ENCODE measurements at places on chromosomes 5 and 9. TPM values are rescaled to one million over a fixed set of nuclear protein-coding genes. Genes with fewer than 3 reads are reported as not detected.
A peak's percentile ranks its signal among the peaks of the same experiment; 100 is the strongest.

DNA sequence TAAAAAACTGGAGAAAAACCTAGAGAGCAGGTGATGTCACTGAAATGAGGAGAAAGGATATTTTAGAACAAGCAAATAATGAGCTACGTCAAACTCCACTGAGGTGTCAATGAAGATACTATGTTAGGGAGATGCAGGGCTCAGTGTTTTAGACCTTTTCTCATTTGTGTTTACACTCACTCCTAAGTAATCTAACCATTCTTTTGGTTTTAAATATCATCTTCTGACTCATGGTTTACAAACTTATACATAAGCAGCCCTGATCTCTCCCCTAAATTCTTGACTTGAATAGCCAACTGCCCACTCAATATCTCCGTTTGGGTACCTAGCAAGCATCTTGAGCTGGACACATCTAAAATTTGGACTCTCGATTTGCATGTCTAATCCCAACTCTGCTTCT is 272.4 kb downstream of the MEF2C start:
- no peaks in the 10 kb centered on the region for H3K27me3 ChIP-seq
- no peak overlapping the region for H3K4me3 ChIP-seq
- no peaks in the 10 kb centered on the region for H3K36me3 ChIP-seq
- no peaks in the 10 kb centered on the region for H3K4me1 ChIP-seq

Gene FAM151B
- total RNA-seq: 9.2 TPM

Gene THBS4
- total RNA-seq: 6.0 TPM

Gene EGFLAM
- 0.36 TPM for total RNA-seq

Gene PDE6A
- 0.47 TPM for total RNA-seq

DNA sequence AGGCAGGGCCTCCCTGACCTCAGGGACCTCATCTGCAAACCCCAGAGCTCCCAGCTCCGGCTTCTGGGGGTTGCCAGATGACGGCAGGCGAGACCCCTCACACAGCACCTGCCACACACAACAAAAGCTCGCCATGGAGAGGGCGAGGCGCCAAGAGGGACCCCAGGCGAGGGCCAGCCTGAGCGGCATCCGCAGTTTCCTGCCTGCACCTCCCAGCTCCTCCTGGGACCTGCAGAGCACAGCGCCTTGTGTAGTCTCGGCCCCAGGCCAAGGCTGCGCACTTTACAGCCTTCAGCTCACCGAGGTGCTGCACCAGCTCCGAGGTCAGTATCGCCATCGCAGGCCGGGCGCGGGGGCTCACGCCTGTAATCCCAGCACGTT is 82.4 kb upstream of the ADAMTS2 start:
- no peaks in the 10 kb centered on the region for H3K27me3 ChIP-seq
- no peak overlapping the region for H3K4me3 ChIP-seq
- no peaks in the 10 kb centered on the region for H3K36me3 ChIP-seq

Gene NTNG2
- 0.26 TPM for total RNA-seq

DNA sequence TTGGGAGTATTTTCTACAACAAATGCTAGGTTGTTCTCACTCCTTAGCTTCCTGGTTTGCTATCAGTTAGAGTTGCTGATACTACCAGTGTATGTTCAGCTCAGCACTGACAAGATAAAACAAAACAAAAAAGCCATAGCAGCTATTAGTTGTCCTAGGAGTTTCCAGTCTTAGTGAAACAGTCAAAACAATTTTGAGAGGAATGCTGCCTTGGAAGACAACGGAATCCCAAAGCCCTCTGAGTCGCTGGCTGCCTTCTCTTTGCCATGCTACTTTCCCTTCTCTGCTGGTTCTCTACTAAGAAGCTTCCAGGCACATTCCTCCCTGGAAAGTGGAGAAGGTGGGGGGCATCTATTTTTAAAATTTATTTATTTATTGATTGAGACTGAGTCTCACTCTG is 5.4 kb upstream of the CREBRF start:
- H3K4me1 ChIP-seq: peaks cover 8% of the 10 kb centered on the region
- DNase-seq: no peak
- H3K4me3 ChIP-seq: no peak overlapping the region

GRCh38 chr5:172163346-172163745 is 24.7 kb downstream of the STK10 start:
- no peak overlapping the region for H3K4me3 ChIP-seq
- no peak overlapping the region for H3K27ac ChIP-seq
- DNase-seq: no peak
- peaks cover 23% of the 10 kb centered on the region for H3K4me1 ChIP-seq

Gene CKMT2
- not detected for total RNA-seq

DNA sequence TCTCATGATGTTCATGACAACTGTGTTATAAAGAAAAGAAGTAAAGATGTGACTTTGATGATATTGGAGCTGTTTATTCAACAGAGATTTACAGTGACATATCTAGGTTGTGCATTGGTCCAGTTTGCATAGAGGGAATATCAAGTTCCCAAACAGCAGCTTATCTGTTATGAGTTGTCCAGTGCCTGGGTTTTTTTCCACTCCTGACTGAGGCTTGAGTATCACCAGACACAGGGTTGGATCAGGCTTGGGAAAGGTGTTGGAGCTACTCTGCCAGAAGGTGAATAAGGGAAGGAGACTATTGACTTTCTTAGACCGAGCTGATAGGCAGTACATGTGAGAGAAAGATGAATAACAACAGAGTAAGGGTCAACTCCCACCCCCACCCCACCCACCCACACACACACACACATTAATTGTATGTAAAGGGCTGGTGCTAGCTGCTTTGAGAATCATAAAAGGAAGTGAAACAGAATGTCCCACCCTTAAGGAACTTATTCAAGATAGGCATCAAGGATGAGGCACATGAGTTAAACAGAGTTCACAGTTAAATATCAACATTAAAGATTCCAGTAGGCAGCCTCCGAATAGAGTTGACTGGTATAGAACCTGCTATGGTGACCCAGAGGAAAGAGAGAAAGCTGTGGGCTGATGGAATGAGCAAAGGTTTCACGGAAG is 33.0 kb upstream of the RASGRF2 start:
- no peak overlapping the region for H3K27ac ChIP-seq
- no peak overlapping the region for H3K4me3 ChIP-seq
- no peaks in the 10 kb centered on the region for H3K27me3 ChIP-seq

GRCh38 chr5:171421331-171422262 is 2.1 kb downstream of the FGF18 start:
- H3K27ac ChIP-seq: no peak overlapping the region
- no peaks in the 10 kb centered on the region for H3K4me1 ChIP-seq
- DNase-seq: no peak
- H3K27me3 ChIP-seq: no peaks in the 10 kb centered on the region

DNA sequence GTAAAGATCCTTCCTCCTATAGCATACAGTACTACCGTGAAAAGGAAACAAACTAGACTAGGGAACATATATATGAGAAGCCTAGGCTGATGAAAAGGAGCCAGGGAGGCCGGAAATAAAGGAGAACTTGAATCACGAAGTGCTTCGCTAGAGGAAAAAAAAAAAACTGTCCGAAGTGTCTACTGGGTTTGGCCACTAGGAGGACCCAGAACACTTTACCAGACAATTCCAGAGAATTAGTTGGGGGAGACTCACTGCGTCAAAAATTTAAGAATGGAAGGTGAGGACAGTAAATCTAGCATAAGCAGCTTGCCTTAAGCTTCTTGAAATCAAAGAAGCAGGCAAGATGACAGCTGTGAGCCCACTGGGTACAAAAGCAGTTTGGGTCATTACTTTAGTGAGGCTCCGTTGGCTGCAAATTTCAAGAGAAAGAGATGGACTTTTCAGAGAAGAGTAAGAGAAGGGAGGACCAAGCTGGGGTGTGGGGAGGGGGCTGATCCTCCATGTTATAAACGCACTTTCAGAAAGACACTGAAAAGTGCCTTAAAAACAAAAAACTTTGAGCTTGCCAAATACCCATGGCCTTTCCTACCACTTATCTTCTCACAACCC is 47.4 kb downstream of the P4HA2 start:
- H3K4me1 ChIP-seq: peaks cover 8% of the 10 kb centered on the region
- DNase-seq: peak; percentile 87
- no peak overlapping the region for H3K4me3 ChIP-seq
- no peaks in the 10 kb centered on the region for H3K36me3 ChIP-seq
- peak overlapping the region; percentile 7 for H3K27ac ChIP-seq

GRCh38 chr5:83857341-83857740 is 136.7 kb upstream of the HAPLN1 start:
- H3K4me1 ChIP-seq: peaks cover 13% of the 10 kb centered on the region
- H3K36me3 ChIP-seq: no peaks in the 10 kb centered on the region
- peak; percentile 13 for DNase-seq
- peak overlapping the region; percentile 41 for H3K27ac ChIP-seq

GRCh38 chr9:9004810-9005209 is 1205.2 kb upstream of the DMAC1 start:
- DNase-seq: no peak
- no peaks in the 10 kb centered on the region for H3K36me3 ChIP-seq
- no peak overlapping the region for H3K27ac ChIP-seq
- H3K4me1 ChIP-seq: no peaks in the 10 kb centered on the region
- H3K27me3 ChIP-seq: no peaks in the 10 kb centered on the region

DNA sequence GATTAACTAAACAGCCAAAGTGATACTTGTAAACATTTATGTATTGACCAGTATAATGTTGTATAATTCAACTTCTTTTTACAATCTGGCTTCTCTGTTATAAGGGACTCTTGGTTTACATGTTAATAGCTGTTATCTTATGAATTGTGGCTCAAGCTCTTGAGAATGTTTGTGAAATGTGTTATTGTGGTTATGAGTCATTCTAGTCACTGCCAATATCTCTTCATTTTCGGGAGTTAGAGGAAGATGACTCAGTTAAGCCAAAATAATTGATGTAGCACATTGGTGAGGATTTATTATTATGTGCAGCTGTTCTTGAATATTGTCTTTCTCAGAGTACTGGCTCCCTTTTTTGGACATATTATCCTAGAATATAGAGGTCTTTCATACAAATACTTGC is 655.2 kb upstream of the RIOK2 start:
- DNase-seq: peak; percentile 85
- H3K4me1 ChIP-seq: peaks cover 40% of the 10 kb centered on the region
- H3K4me3 ChIP-seq: no peak overlapping the region
- peak overlapping the region; percentile 83 for H3K27ac ChIP-seq
- H3K36me3 ChIP-seq: no peaks in the 10 kb centered on the region

DNA sequence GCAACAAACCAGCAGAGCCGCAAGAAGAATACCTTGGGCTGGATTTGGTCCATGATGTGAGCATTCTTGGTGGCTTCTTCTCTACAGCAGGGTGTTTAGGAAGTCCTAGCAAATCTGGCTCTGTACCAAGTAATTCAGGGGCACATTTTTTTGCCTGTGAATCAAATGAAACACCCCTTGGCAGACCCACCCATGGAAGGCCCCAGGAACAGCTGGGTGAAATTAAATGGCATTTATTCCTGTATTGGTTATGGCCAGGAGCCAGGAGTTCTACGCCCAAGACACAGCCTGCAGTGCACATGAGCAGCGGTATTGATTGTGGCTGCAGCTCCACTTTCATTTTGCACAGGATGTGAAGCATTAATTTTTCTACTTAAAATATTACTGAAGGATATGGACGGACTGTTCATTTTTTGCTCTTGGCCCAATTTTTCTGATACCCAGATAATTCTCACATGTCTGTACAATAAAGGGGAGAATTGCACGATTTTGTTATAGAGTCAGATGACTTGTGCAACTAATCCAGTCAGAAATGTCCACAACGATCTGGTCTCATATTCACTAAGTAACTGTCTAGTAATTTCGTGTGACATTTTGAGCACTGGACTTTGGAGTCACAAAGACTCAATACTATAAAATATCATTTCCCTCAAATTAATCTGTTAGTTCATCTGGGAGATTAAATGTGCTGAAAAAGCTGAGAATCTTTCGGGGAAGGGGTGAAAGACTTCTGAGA is 120.7 kb upstream of the APC start:
- no peaks in the 10 kb centered on the region for H3K36me3 ChIP-seq
- H3K27me3 ChIP-seq: no peaks in the 10 kb centered on the region
- peak overlapping the region; percentile 26 for H3K4me3 ChIP-seq
- peaks cover 5% of the 10 kb centered on the region for H3K4me1 ChIP-seq

Gene ZNG1C
- total RNA-seq: 84.0 TPM

Gene PROB1
- total RNA-seq: 0.59 TPM

DNA sequence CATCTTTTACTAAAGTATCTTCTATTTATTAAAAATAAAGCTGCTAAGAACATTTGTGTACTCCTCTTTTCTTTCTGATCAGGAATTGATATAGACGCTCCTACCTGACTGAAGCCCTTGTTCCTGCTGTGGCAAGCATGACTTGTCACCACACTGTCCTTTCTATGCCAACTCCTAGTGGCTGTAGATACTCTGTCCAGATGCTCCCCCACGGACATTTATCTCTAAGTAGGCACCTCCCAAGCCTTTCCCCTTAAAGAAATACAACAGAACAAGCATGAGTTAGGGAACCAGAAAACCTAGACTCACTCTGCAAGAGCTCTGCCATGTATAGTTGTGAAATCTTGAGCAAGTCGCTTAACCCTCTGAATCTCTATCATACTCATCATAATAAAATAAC is 53.2 kb downstream of the FAM114A2 start:
- no peak overlapping the region for H3K4me3 ChIP-seq
- no peaks in the 10 kb centered on the region for H3K4me1 ChIP-seq
- H3K27me3 ChIP-seq: no peaks in the 10 kb centered on the region

DNA sequence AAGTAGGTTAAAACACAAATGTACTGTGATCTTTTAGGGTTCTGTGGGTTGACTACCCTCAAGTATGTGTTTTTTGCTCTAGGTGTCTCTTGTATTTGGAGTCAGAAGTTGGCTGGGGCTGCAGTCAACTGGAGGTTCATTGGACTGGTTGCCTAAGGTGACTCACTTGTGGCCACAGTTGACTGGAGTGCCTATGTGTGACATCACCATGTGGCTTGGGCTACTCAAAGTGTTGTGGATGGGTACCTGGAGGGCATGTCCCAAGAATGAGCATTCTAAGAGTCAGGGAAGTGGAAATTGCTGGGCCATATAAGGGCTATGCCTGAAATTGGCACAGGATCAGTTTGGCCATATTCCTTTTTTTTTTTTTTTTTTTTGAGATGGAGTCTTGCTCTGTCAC is 27.4 kb downstream of the SNX30 start:
- no peaks in the 10 kb centered on the region for H3K27me3 ChIP-seq
- H3K36me3 ChIP-seq: no peaks in the 10 kb centered on the region
- H3K4me3 ChIP-seq: no peak overlapping the region

Gene CNTLN
- total RNA-seq: 17.3 TPM

DNA sequence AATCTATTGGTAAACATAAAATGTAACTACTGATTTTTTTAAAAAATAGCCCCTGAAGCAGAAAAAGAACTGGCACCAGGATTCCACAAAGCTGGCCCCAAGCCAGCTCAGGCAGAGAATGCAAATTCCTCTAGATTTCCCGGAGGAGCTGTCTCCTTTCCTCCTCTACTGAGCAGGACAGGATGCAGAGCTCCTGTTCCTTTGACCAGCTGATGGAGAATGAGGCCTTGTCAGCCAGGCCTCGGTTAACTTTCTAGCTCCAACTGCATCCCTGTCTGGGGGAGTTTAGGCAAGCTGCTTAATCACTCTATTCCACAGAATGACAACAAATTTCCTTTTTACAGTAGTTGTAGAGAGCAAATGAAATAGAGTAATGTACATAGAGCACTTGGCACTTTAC is 155.5 kb downstream of the GNAQ start:
- peaks cover 27% of the 10 kb centered on the region for H3K4me1 ChIP-seq
- no peak overlapping the region for H3K27ac ChIP-seq
- H3K36me3 ChIP-seq: no peaks in the 10 kb centered on the region
- no peak overlapping the region for H3K4me3 ChIP-seq
- no peaks in the 10 kb centered on the region for H3K27me3 ChIP-seq

GRCh38 chr5:134439210-134439654 is 27.6 kb upstream of the CDKN2AIPNL start:
- H3K36me3 ChIP-seq: no peaks in the 10 kb centered on the region
- no peak overlapping the region for H3K27ac ChIP-seq
- no peak for DNase-seq
- peaks cover 7% of the 10 kb centered on the region for H3K27me3 ChIP-seq
- peaks cover 2% of the 10 kb centered on the region for H3K4me1 ChIP-seq
- no peak overlapping the region for H3K4me3 ChIP-seq

Gene SEMA5A
- total RNA-seq: not detected

Data from SJCRH30 (cell line).